Glutamatergic neuron (in vitro differentiated cells): ENCODE measurements at places on chromosomes 3 and 15. TPM values are rescaled to one million over a fixed set of nuclear protein-coding genes. Genes with fewer than 3 reads are reported as not detected.

The ITGB5 gene
- 12.8 TPM for total RNA-seq

The CDHR4 gene
- total RNA-seq: not detected

- H3K27ac ChIP-seq: no peak overlapping the region
- H3K27me3 ChIP-seq: peaks cover 1% of the 10 kb centered on the region
- no peaks in the 10 kb centered on the region for H3K36me3 ChIP-seq
- peaks cover 6% of the 10 kb centered on the region for H3K4me1 ChIP-seq
- no peak overlapping the region for H3K4me3 ChIP-seq
Observed at GRCh38 chr3:177640319-177640965, 443.2 kb upstream of the TBL1XR1 start.

DNA sequence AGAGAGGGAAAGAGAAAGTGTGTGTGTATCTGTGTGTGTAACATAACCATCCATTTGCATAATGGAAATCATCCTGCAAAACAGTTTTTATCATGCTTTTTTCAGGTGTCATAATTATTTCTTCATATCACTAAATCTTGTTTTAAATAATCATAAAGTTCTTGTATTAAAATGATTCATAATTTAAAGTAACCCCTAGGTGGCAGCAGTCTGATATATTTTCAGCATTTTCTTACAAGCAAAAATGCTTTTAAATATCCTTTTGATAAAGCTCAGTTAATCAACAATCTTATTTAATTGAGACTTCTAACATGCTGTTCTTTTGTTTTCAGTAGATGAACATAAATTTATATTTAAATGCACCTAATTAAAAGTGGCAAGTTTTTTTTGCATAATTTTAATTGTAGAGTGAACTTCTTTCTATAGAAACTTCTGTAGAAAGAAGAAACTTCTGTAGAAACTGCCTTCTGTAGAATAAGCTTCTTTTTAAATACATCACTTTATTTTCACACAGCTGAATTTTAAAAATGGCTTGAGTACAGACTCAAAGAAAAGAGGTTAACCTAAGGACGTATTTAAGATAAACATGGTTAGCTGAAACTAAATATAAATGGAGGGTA, 72.5 kb downstream of the OPA1 start:
- peaks cover 5% of the 10 kb centered on the region for H3K27me3 ChIP-seq
- no peak overlapping the region for H3K4me3 ChIP-seq
- no peaks in the 10 kb centered on the region for H3K36me3 ChIP-seq
- H3K4me1 ChIP-seq: no peaks in the 10 kb centered on the region

DNA sequence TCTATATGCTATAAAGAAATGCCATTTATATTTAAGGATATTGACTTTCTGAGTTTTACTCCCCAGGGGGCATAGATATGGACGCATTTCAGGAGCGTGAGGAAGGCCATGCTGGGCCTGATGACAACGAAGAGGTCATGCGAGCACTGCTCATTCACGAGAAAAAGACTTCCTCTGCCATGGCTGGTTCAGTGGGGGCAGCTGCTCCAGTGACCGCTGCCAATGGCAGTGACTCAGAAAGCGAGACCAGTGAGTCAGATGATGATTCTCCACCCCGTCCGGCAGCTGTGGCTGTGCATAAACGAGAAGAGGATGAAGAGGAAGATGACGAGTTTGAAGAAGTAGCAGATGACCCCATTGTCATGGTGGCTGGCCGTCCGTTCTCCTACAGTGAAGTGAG, 38.4 kb downstream of the GTF2E1 start:
- no peak overlapping the region for H3K27ac ChIP-seq
- peaks cover 2% of the 10 kb centered on the region for H3K27me3 ChIP-seq
- DNase-seq: no peak
- peaks cover 4% of the 10 kb centered on the region for H3K4me1 ChIP-seq

DNA sequence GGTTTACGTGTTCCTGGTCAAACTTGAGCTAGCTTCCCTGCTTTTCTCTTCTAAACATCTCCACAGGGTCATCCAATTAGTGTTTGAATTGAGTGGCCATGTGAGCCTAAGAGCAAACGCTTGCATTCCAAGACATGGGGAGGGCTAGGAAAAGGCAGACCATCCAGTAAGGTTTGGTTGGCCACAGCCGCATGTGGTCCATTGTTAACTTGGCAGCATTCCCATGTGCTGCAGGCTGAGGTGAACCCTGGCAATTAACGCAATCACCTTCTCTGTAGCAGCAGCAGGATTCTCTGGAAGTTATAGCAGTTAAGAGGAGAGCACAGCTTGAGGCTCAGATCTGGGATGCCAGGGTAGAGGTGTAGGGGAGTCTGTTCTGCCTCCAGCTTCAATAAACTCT, 502.2 kb upstream of the LMCD1 start:
- H3K36me3 ChIP-seq: no peaks in the 10 kb centered on the region
- no peak for DNase-seq
- no peaks in the 10 kb centered on the region for H3K27me3 ChIP-seq

GRCh38 chr3:107929088-107929487, 161.7 kb downstream of the CD47 start:
- peaks cover 2% of the 10 kb centered on the region for H3K27me3 ChIP-seq
- H3K4me3 ChIP-seq: no peak overlapping the region
- H3K36me3 ChIP-seq: no peaks in the 10 kb centered on the region
- DNase-seq: no peak
- H3K27ac ChIP-seq: no peak overlapping the region

GRCh38 chr15:64044300-64045100, 1.8 kb downstream of the DAPK2 start:
- no peak overlapping the region for H3K4me3 ChIP-seq
- H3K36me3 ChIP-seq: no peaks in the 10 kb centered on the region
- peaks cover 2% of the 10 kb centered on the region for H3K4me1 ChIP-seq

- no peak overlapping the region for H3K4me3 ChIP-seq
- no peak overlapping the region for H3K27ac ChIP-seq
- peaks cover 5% of the 10 kb centered on the region for H3K4me1 ChIP-seq
- H3K27me3 ChIP-seq: no peaks in the 10 kb centered on the region
- H3K36me3 ChIP-seq: no peaks in the 10 kb centered on the region
- DNase-seq: no peak
Observed at GRCh38 chr3:98596541-98597500, 3.4 kb upstream of the CPOX start.

DNA sequence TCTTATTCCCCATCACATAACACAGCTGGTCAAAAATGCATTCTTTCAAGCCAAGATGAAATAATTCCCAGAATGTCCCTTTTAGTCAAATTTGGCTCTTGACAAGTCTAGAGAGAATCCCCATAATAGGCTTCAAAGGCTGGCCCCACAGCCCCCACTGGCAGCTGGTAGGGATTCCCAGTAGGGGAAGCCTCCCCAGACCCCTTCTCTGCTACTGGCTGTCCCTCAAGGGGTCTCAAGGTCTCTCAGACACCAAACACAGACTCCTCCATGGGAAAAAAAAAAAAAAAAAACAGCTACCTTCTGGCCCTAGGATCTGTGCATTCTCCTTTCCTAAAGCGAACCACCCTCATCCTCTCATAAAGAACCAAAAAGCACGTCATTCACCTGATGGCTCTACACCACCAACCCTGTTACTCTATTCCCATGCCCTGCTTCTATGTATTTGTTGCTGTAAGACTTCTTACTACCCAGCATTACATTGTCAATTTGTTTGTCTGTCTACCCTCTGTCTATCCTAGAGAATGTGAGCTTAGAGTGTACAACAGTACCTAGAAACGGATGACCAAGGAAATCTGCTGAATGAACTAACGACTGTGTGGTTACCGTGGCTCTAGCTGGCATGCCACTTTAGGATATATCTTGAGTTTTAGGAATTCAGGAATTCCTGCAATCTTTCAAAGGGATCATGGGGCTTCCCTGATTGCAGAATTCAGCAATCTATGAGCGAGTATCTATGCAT, 164.1 kb upstream of the NSMCE3 start:
- peaks cover 2% of the 10 kb centered on the region for H3K4me1 ChIP-seq
- peaks cover 2% of the 10 kb centered on the region for H3K27me3 ChIP-seq

DNA sequence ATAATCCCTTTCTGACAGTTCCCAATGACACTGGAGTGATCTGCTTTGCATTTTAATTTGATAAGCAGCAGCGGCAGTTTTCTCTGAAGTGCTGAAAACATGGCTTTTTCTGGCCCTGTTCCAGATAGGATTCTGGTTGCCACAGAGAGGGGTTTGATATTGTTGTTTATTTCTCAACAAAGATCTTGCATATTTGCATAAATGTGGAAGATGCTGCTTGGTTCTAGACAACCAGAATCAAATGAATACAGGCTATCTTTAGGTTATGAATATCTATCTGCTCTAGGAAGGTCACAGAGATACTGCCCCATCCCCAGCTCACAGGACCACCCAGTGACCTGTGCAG, 137.1 kb downstream of the ZNF609 start:
- peaks cover 1% of the 10 kb centered on the region for H3K27me3 ChIP-seq
- peak overlapping the region; percentile 35 for H3K4me3 ChIP-seq
- H3K27ac ChIP-seq: peak overlapping the region; percentile 79
- peaks cover 15% of the 10 kb centered on the region for H3K4me1 ChIP-seq
- DNase-seq: no peak
- H3K36me3 ChIP-seq: no peaks in the 10 kb centered on the region

DNA sequence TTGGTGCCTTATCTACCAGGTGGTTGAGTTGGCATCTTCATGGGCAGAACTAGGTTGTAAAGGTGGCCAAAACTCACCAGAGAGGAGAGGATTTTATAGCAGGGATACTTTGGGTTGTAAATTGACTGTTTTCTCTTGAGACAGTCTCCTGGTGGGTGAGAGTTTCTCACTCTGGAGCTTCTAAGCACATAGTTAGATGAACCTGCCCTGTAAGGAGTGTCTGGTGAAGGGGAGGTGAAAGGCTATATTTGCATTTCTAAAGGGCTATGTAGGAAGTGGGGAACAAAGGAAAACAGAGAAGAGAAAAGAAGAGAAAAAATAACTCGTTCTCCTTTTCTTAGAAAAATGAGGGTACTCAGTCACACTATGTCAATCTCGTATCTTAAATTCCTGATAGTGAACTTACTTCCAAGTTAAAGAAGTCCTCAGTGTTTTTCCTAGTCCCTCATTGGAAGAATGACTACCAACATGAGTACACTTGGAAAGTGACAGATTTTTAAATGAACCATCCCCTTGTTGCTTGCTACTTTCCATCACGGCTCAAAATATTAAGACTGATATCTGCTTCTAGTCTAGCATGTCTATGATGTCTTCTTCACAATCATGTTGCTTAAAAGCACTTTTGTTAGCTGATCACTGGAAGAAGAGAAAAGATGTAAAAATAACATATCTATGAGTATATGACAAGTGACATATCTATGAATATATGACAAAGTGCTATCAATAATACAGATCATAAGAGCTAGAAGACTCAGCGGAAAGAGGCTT, 113.8 kb upstream of the P2RY1 start:
- no peak overlapping the region for H3K27ac ChIP-seq
- DNase-seq: no peak
- no peaks in the 10 kb centered on the region for H3K36me3 ChIP-seq
- peaks cover 6% of the 10 kb centered on the region for H3K4me1 ChIP-seq

GRCh38 chr3:64392001-64392400, 166.7 kb upstream of the PRICKLE2 start:
- H3K4me1 ChIP-seq: peaks cover 12% of the 10 kb centered on the region
- no peaks in the 10 kb centered on the region for H3K36me3 ChIP-seq
- DNase-seq: no peak

- H3K4me3 ChIP-seq: no peak overlapping the region
- H3K4me1 ChIP-seq: no peaks in the 10 kb centered on the region
- no peak for DNase-seq
- no peak overlapping the region for H3K27ac ChIP-seq
- no peaks in the 10 kb centered on the region for H3K36me3 ChIP-seq
Observed at GRCh38 chr3:25191673-25192072, 236.4 kb upstream of the RARB start.

DNA sequence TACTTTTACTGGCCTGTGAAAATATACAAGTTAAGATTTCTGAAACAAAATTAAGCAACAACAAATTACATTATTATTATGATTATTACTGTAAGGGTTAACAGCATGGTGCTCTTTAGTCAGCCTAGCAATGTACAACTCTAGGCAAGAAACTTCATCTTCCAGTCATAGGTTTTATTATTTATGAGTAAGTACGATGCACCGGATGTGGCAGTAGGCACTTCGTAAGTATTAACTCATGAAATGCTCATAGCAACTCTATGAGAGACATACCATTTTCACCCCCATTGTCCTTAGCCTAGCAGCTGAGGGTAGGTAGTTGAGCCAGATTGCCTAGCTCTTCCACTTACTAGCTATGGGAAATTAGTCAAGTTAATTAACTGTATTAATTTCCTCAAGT, 68.0 kb upstream of the PTPRG start:
- H3K36me3 ChIP-seq: no peaks in the 10 kb centered on the region
- no peaks in the 10 kb centered on the region for H3K27me3 ChIP-seq
- no peak overlapping the region for H3K4me3 ChIP-seq
- no peak for DNase-seq
- H3K4me1 ChIP-seq: no peaks in the 10 kb centered on the region

GRCh38 chr3:45082142-45082538, 56.0 kb downstream of the CLEC3B start:
- H3K36me3 ChIP-seq: peaks cover 5% of the 10 kb centered on the region
- no peak overlapping the region for H3K4me3 ChIP-seq
- no peaks in the 10 kb centered on the region for H3K4me1 ChIP-seq
- DNase-seq: no peak

DNA sequence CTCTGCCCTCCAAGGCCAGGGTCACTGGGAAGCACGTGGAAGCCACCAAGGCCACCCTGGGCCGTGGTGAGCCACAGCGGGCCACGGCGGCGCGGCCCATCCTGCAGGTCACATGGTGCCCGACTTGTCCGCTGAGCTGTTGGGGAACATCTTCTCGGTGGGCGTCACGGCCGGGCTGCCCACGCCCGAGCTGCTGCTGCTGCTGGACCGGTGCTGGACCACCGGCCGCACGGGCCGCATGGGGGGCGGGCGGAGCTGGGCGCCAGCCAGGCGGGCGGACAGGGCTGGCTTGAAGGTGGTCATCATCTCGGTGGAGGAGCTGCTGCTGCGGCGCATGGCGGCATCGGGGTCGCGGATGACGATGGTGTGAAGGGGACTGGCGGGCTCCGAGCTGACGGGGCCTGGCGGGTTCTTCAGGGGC, 22.1 kb upstream of the RAD18 start:
- no peak for DNase-seq
- H3K27ac ChIP-seq: no peak overlapping the region
- peaks cover 4% of the 10 kb centered on the region for H3K36me3 ChIP-seq
- no peak overlapping the region for H3K4me3 ChIP-seq

GRCh38 chr3:27607370-27607769, 114.8 kb downstream of the EOMES start:
- no peak overlapping the region for H3K4me3 ChIP-seq
- no peaks in the 10 kb centered on the region for H3K27me3 ChIP-seq
- no peaks in the 10 kb centered on the region for H3K4me1 ChIP-seq
- no peaks in the 10 kb centered on the region for H3K36me3 ChIP-seq

- peak; percentile 31 for DNase-seq
- H3K4me1 ChIP-seq: peaks cover 10% of the 10 kb centered on the region
- H3K4me3 ChIP-seq: no peak overlapping the region
- no peak overlapping the region for H3K27ac ChIP-seq
- peaks cover 5% of the 10 kb centered on the region for H3K36me3 ChIP-seq
Observed at GRCh38 chr3:107938143-107938542, 152.7 kb downstream of the CD47 start.

GRCh38 chr3:166453478-166453877, 616.3 kb upstream of the BCHE start:
- H3K36me3 ChIP-seq: no peaks in the 10 kb centered on the region
- no peak for DNase-seq
- H3K27ac ChIP-seq: no peak overlapping the region
- no peak overlapping the region for H3K4me3 ChIP-seq
- no peaks in the 10 kb centered on the region for H3K4me1 ChIP-seq
- no peaks in the 10 kb centered on the region for H3K27me3 ChIP-seq
